T-helper 1 cell (primary cell): ENCODE measurements at places on chromosomes 12 and 14.

DNA sequence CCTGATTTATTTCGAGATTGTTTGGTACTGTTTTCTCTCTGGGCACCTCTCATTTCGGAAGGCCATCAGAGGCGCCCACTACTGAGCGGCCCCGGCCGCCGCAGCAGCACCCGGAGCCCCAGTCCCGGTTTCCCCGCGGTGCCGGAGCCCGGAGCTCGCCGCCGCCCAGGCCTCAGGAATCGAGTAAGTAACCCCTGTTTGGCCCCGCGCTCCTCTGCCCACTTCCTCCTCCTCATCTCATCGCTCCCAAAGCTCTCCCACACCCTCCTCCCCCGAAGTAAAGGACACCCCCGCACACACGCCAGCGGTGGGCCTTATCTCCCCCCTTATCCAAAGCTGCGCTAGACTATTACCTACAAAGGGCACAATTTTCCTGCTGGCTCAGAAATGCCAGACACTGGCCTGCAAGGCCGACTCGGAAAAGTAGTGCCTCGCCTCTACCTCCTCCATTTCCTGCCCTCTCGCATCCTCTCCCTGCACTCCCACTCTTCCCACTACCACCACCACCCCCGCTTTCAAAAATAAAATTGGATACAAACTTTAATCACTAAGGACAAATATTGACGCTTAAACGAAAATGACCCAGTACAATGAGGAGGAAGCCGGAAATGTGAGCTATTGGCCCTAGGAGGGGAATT is 637 bp upstream of the FOXG1 start:
- no peak for DNase-seq

- no peak for DNase-seq
Observed at GRCh38 chr12:22250762-22251161, 83.7 kb downstream of the ST8SIA1 start.

GRCh38 chr14:98444077-98444476 is 827.9 kb downstream of the BCL11B start:
- DNase-seq: no peak

DNA sequence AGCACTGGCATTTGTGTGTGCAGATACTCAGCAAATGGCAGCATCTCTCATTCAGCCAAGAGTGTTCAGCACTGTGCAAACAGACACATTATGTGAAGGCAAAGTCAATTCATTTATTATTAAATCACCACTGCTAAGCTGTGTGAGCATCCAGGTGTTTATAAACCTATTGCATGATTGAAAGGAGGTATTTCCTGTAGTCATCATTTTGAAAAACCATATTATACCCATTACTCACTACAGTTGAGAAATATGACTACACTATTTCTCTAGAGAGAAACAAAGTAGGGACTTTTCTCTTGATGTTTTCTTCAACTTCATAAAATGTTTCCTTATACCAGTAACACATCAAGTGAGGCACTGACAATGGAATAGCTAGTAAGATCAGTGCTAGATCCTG is 13.7 kb downstream of the SPX start:
- DNase-seq: no peak

- DNase-seq: no peak
Observed at GRCh38 chr12:117333331-117333881, 28.0 kb downstream of the NOS1 start.

DNA sequence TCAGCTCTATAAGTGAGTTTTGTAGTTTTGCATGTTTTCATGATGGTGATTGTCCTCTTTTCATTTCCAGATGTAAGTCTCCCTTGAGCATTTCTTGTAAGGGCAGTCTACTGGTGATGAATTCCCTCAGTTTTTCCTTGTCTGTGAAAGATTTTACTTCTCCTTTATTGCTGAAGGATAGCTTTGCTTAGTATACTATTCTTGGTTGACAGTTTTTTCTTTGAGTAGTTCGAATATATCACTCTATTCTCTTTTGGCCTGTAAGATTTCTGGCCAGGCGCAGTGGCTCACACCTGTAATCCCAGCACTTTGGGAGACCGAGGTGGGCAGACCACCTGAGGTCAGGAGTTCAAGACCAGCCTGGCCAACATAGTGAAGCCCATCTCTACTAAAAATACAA is 23.6 kb downstream of the SIX4 start:
- no peak for DNase-seq
